NCI-H226 (cell line): ENCODE measurements at places on chromosomes 1 and 21.

DNA sequence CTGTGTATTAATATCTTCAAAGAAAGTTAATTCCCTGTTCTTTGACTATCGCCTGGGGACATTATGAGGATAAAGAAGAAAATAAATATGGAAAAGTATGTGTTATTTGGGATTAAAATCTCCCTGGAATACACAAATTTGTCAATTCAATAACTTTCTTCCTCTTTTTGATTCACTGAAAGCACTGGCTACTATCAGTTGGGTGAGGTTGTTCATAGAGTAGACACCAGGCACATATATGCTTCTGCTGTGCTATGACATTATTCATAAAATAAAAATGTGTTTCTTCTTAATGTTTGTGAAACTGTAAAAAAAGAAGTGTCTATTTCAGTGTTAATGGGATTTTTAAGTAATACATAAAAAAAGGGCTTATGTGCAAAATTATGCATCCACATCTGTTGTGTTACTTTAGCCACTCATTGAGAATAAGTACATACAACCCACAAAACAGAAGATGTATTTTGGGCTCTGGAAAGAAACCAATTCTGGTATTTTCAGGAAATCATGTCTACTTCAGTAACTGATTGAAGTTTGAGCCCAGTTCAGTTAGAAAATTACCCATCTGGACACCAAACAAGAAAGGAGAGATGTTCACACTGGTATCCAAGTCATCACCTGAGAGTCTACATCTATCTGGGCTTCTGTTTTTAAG is 169.4 kb downstream of the GABPA start:
- no peak for DNase-seq

DNA sequence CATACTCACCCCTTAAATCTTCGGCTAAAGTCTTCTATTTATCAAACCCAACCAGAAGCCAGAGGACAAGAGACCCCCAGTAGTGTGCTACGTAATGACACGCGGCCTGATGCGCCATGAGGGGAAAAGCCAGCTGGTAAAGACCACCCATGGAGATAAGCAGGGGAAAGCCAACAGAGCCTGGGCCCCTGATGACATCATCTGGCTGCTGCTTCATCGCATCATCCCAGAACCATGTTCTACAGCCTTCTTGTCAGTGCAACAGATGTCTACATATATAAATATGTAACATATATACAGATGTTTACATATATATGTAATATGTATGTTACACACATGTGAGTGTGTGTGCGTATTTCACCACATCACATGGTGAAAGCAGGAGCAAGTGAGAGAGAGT is 81.7 kb upstream of the VANGL1 start:
- no peak for DNase-seq

- DNase-seq: peak; percentile 32
Measured at GRCh38 chr21:36929622-36930021, 36.8 kb downstream of the HLCS start.

GRCh38 chr1:206503591-206504362 is 3.6 kb upstream of the RASSF5 start:
- DNase-seq: peak; percentile 98

- DNase-seq: no peak
Measured at GRCh38 chr1:59171788-59172187, 125.1 kb upstream of the FGGY start.

- DNase-seq: no peak
Measured at GRCh38 chr21:43966946-43967512, 45.1 kb upstream of the TRAPPC10 start.

DNA sequence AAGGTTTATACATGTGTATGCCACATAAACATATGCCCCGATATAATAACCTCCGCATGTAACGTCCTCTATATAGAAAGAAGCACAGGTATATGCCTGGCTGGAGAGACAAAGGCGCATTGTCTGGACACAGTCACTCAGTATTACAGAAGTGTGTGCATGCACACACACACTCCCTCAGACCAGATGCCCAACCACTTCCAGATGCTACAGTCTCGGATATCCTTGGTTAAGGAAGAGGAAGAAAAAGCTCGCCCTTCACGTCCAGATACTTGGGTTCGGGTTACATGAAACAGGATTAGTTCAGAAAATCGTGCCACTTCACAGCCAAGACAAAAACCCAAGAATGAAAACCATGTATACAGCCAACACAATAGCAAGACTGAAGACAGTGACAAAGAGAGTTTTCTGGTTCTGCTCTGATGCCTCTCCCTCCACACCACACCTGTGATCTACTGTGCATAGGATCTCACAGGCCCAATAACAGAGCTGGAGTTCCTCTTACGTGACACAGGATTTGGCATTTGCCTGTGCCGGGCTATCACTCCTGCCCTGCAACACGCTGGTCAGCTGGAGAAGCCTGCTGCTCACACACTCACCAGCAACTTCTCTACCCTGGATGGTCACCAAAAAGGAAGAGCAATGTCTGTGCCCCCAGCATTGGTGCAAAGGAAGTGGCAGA is 75.0 kb downstream of the SSBP3 start:
- DNase-seq: no peak

DNA sequence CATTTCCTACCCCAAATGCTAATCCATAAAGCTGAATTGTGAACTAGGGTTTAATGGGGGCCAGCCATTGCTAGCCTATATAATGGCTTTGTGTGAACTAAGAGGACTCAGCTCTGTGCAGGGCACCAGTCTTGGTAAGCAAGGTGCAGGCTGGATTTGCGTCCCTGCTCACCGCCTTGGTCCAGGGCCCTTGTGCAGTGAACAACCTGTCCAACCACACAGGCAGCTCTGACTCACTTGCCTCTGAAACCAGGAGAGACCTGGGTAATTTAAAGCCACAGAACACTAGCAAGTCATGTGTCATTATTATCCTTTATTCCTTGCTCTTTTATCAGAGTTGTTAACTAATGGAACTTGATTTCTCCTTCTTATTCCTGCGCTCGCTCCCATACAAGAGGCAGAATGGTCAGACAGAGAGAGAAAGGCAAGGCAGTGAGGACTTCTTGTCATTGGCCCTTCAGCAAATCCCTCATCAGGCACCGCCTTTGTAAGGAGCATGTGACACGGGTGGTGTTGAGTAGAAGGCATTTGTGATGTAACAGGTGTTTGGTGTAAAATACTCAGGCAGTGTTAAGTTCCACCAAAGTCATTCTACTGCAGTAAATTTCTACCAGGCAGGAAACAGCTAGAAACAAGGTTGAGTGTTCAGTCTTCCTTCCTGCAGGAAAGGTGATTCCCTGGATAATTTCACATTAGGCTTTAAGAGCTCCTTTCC is 67.3 kb upstream of the OLIG2 start:
- no peak for DNase-seq

GRCh38 chr1:193355626-193356025 is 169.2 kb upstream of the B3GALT2 start:
- DNase-seq: no peak

- DNase-seq: peak; percentile 60
Measured at GRCh38 chr1:206489980-206490770, 17.2 kb upstream of the RASSF5 start.

GRCh38 chr1:117527566-117528102 is 78.2 kb upstream of the TENT5C start:
- DNase-seq: no peak

- peak; percentile 37 for DNase-seq
Measured at GRCh38 chr1:24713736-24714135, 31.5 kb upstream of the CLIC4 start.

DNA sequence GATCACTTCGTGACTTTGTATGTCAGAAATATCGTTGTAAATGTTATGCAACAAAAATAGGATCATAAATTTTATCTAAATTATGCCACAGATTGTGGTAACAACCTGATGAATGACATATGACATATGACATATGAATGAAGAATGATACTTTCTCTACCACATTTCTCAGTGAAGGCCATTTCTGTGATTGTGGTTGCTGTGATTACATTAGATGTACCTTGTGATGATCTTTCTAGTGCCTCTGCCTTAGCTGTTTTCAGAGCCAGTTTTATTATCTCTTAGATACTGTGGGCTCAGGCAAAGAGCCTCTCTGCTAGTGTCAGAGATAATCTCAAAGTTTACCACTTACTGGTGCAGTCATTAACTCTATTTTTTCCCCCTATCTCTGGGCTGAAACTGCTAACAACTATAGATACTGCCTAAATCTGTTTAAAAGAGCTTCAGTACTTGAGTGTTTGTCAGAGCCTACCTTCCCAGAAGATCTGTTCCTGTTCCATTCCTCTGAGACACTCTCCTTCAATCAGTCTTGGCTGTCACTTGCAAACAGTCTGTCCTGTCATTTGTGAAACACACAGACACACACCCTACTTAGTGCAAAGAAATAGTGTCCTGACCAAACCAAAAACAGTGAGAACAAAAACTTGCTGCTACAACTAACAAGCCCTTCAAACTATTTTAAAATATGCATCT is 55.5 kb downstream of the HMCN1 start:
- DNase-seq: peak; percentile 2

GRCh38 chr1:31368611-31369107 is 4.2 kb downstream of the FABP3 start:
- DNase-seq: no peak

DNA sequence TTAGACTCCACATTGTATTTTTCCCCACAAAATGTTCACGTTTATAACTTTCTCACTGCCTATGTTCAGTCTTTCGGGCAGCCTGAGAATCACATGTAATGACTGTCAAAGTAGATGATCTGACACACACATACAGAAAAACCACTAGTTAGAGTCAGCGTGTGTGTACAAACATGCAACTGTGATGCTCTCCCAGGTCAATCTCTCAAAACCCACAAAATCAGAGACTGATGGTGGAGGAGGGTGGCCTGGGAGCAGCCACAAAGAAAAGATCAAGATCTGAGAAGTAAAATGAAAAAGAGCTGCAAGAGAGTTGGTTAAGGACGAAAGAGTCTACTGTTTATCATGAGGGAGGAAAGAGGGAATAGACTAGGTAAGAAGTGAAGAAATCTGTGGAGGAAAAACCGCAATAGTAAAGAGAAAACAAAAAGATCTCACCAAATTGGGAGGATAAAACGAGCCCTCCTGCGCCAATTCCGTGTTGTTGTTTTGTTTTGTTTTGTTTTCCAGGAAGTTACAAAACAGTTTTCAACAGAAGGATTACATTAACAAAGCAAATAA is 2.3 kb downstream of the EGLN1 start:
- no peak for DNase-seq

- no peak for DNase-seq
Measured at GRCh38 chr1:179812501-179813292, 64.9 kb downstream of the TOR1AIP2 start.

DNA sequence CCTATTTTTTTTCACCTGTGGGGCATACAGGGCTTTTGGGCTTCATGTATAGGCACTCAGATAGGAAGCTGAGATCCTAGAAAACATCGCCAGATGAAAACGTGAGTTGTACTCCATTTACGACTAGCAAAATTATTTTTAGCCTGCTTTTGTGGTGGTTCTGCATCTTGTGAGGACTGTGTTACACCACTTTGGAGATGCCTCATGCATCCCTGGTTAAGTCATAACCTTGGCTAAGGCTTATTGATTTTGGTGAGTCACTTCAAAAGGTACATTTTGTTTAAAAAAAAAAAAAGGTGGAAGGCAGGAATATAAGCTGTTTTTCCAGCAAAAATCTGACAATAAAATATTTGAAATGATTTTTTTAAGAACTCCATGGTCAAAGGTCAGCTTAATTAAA is 101.8 kb upstream of the OLFM3 start:
- DNase-seq: no peak

DNA sequence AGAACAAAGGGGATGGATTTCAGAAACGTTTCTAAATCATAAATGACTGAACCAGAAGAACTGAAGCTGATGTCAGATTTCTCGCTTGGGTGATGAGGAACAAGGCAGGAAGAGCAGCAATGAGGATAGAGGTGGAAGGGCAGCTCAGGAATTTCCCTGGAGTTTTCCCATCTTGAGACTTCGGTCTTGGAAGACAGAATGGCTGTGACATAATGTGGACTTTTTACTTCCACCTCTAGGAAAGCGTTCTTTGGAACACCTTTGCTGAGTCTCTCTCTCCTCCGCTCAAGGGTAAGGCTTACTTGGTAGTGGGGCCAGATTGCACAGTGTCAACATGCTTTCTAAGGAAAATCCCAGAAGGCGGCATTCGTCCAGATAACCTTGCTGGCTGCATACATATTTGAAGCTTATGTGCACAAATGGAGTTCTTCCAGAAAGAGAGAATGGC is 36.6 kb downstream of the DEGS1 start:
- DNase-seq: no peak

- no peak for DNase-seq
Measured at GRCh38 chr1:225824533-225824941, 14.6 kb downstream of the EPHX1 start.
